ENCODE measurements at places on chromosomes 16 and 17.
A peak's percentile ranks its signal among the peaks of the same experiment; 100 is the strongest.

DNA sequence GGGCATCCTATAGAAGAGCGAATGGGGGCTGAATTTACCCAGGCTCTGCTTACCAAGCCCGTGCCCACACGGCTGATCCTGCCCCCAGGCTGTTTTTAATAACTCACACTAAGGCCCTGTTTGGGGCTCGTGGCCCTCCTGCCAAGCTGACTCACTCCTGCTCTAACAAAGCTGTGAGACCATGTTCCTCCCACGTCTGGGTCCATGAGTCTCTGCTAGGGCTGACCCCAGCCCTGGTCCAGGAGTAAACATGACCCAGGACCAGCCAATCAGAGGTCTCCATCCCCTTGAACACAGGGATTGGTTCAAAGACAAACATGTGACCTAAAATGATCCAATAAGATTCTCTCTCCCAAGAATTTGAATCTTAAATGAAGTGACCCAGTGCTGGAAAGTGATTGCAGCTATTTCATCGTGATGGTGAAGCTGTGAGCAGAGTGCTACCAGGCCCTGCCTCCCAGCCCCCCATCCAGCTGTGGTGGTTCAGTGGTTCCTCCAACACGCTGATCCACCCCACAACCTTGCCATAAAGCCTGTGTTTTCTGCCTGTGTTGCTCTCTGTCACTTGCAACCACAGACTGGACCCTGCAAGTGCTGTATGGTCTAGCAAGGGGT lies 57.2 kb downstream of the C16orf82 start:
- no peak for DNase-seq

GRCh38 chr16:4803401-4803844 lies 990 bp upstream of the ROGDI start:
- no peak for DNase-seq

GRCh38 chr17:65660947-65661346 lies 99.5 kb upstream of the AXIN2 start:
- DNase-seq, result no peak

- DNase-seq, result no peak
Observed at GRCh38 chr16:30137897-30138296, 14.9 kb upstream of the MAPK3 start.

- no peak for DNase-seq
Observed at GRCh38 chr17:73643001-73643851, 1.0 kb downstream of the SDK2 start.

GRCh38 chr17:9364837-9365430 lies 210.7 kb downstream of the STX8 start:
- DNase-seq, result no peak

GRCh38 chr16:51880776-51881175 lies 666.2 kb downstream of the TOX3 start:
- DNase-seq, result no peak

DNA sequence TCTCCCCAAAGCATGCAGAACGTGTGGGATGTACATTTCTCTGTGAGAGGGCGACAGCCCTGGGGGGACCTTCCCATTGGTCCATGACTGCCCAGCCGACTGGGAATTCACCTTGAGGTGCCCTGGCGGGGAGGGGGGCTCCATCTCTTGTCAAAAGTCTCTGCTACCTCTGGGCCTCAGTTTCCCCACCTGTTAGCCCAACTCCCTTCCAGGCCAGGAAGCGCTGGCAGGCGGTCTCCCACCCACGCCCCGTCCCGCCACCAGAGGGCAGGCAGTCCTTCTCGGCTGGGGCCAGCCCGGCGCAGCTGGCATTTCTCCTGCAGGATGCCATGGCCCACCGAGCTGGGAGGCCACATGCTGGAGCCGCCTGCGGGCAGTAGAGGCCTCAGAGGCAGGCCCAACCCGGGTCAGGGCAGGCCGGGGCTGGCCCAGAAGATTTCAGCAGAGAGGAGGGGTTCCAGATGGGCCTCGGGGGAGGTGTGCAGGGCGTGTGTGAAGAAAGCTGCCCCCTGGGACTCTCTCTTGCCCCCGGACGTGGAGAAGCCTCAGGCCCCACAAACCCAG lies 16.6 kb downstream of the CD7 start:
- DNase-seq, result peak; percentile 52

DNA sequence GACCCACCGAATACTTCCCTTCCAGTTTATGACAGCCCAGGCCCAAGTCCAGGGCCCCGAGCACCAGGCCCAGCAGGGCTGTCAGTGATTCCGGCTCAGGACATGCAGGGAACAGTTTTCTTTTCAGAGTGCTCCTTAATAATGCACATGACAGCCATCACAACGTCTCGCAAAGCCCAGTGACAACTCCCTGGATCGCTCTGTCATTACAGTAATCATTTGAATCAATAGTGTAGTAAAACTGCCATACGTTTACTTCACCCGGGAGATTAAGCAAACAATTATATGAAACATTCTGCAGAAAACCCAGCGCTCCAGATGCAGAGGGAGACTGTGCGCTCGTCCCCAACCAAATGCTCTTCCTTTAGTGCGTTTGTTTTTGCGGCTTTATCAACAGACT lies 162.6 kb upstream of the CDH13 start:
- DNase-seq, result no peak

GRCh38 chr16:73092236-73092781 lies 44.4 kb upstream of the ZFHX3 start:
- DNase-seq, result no peak

- no peak for DNase-seq
Observed at GRCh38 chr17:1906662-1907101, 76.9 kb downstream of the RPA1 start.

GRCh38 chr17:647324-648197 lies 67.1 kb downstream of the VPS53 start:
- DNase-seq, result no peak

DNA sequence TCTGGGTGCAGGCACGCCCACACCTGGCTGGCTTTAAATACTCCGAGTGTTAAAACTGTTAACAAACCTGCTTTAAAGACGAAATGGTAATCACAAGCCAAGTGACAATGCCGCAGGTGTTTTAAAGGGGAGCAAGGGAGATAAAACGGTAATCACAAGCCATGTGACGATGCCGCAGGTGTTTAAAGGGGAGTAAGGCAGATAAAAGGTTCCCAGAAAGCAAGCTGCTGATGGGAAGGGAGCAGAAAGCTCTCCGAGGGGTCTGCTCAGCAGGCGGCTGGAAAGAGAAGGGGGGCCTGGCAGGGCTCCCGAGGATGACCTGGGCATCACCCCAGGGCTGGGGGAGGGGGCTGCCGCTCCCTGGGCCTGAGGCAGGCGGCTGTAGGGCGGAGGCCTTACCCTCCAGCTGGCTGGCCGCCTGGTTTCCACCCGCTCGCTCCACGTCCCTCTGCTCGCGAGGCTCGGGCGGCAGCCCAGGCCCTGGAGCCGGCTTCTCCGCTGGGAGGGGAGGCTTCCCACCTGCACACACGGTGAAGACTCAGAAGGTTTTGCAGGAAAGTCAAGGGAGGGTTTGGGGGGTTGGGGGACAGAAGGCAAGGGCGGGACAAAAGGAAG lies 12.1 kb downstream of the NDUFAF8 start:
- no peak for DNase-seq

DNA sequence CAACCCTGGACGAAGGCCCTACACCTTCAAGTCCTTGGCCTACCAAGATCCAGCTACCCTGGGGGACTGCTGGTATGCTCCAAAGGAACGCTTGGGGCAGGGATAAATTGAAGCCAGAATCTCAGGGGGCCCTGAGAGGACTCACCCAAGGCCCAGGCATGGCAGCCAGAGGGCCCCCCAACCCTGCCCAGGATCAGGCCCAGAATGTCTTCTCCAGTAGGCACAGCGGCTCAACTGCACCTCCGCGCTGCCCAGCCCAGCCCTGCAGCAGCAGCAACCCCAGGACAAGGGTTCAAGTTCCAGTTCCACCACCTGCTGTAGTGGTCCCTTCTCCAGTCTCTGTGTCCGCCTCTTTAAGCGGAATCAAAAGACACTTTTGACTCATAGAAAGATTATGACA lies 2.2 kb downstream of the TFAP4 start:
- no peak for DNase-seq

DNA sequence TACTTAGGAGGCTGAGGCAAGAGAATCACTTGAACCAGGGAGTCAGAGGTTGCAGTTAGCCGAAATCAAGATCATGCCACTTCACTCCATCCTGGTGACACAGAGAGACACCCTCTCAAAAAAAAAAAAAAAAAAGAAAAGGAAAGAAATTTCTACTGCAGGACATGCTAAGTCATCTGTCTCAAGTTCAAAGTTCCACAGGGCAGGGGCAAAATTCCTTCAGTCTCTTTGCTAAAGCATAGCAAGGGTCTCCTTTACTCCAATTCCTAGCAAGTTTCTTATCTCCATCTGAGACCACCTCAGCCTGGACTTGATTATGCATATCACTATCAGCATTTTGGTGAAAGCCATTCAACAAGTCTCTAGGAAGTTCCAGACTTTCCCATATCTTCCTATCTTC lies 14.6 kb downstream of the ZSCAN10 start:
- no peak for DNase-seq

- no peak for DNase-seq
Observed at GRCh38 chr17:39064819-39065218, 86.6 kb downstream of the PLXDC1 start.

- no peak for DNase-seq
Observed at GRCh38 chr16:49844359-49844758, 11.6 kb downstream of the ZNF423 start.

GRCh38 chr17:38511150-38512108 lies 83.2 kb downstream of the ARHGAP23 start:
- DNase-seq, result no peak

DNA sequence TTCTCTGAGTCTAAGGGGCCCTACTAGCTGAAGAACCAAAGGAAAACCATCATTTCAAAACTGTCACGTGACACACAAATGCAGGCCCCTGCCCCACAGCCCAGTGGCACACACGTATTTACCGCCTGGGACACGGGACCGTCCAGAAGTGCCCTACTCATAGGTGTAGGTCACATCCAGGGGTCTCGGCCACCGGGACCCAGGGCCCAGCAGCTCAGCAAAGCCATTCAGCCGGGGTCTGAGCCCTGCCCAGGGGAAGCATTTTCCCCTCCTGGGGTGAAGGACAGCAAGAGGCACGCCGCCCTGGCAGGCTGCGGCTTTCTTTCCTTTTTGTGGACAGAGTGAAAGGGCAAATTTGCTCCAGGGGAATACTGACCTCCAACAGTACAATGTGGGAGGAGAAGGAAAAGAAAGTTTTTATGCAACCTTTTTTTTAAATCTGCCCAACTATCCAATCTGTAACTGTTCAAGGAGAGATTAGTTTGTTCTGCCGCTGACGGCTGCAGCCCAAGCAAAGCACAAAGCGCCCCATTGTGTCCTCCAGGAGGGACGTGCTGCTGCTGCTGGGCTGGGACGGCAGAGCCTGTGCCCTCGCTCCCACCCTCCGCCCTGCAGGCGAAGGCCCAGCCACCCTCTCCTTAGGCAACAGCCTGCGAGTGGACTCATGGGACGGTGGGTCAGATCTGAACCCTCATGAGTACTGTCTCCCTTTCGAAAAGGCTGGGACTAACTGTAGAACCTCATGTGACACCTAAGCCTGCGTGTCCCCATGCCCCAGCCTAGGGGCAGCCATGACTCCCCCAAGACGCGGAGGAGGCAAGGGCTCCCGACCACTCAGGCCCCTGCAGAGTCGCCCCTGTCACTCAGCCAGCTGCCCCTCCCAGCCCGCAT lies 21.3 kb downstream of the SLC7A5 start:
- no peak for DNase-seq

- no peak for DNase-seq
Observed at GRCh38 chr16:9212621-9213020, 121.2 kb downstream of the HAPSTR1 start.

DNA sequence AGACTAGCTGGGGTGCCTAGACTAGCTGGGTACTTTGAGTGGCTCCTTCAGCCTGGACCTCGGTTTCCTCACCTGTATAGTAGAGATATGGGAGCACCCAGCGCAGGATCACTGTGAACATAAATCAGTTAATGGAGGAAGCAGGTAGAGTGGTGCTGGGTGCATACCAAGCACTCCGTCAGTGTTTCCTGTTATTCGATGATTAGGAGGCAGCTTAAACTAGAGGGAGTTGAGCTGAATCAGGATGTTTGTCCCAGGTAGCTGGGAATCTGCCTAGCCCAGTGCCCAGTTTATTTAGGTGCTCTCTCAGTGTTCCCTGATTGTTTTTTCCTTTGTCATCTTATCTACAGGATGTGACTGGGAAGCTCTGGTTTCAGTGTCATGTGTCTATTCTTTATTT lies 8.4 kb upstream of the TMEM235 start:
- DNase-seq, result no peak

DNA sequence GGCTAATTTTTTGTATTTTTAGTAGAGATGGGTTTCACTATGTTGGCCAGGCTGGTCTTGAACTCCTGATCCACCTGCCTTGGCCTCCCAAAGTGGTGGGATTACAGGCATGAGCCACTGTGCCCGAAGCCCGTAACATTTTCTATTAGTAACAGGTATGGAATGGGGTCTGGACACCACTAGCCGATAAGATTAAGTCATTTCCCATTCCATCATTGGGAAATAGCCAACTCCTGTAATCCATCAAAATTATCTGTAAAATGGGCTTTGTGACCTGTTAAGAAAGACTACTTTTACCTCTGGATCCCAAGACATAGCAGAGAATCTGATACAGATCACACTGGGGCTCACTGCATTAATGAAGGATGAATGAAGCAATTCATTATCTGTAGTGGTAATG lies 3.9 kb upstream of the LUC7L3 start:
- DNase-seq, result no peak

DNA sequence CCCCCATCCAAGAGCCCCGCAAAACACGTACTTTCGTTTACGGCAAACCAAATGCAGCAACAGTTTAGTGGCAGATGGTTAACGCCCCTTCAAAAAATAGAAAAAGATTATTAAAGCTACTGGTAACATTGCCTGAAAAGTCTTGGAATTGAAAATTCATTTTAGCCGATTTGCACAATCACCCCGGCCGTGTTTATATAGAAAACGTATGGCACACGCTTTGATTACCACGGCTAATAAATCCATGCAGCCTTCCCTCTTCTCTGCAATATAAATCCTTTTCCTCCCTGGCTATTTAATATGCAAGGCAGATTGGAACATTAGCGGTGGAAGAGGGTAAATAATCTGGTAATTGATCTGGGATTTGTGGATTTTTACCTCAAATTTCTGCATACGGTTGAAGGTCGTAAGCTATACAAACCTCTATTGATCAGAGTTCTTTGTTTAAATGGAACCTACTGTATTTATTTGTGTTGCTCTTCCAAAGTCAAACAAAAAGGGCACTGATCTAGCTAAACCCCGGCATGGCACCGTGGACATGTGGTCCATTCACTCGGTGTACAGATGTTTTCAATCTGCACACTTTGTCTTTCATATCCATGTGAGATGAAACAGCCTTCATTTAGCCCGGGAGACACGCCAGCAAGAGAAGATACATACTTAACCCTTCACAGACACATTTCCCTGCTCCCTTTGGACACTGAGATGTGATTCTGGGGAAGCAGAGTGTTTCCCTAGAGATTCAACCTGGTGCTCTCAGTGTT lies 238.1 kb upstream of the MAF start:
- DNase-seq, result no peak

GRCh38 chr17:74289688-74290087 lies 15.7 kb downstream of the DNAI2 start:
- no peak for DNase-seq

DNA sequence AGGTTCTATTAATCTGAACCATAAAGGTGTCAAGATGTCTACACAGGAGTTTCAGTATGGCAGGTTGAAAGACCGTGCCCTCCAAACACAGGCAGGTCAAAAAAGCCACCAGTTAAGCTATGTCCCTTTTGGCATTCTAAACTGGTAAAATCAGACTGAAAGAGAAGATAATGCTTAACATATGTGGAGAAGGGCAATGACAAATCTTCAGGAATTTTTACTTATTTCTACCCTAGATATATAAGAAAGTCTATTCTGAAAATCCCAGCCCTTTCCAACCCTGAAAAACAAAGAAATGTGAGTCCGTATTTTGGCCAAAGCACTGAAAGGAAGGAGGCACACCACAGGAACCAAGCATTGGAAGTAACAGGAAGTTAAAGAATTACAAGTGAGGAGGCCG lies 16.5 kb downstream of the AP1G1 start:
- no peak for DNase-seq

All from hematopoietic multipotent progenitor cell treated with erythropoietin and hydrocortisone succinate and interleukin-3 and kit ligand, for 8 days (in vitro differentiated cells).